ENCODE measurements at places on chromosomes 7 and 10. TPM values are rescaled to one million over a fixed set of nuclear protein-coding genes. Genes with fewer than 3 reads are reported as not detected.
A peak's percentile ranks its signal among the peaks of the same experiment; 100 is the strongest.

The YAE1 gene
- 73.8 TPM for total RNA-seq

The H2BK1 gene
- not detected for total RNA-seq

DNA sequence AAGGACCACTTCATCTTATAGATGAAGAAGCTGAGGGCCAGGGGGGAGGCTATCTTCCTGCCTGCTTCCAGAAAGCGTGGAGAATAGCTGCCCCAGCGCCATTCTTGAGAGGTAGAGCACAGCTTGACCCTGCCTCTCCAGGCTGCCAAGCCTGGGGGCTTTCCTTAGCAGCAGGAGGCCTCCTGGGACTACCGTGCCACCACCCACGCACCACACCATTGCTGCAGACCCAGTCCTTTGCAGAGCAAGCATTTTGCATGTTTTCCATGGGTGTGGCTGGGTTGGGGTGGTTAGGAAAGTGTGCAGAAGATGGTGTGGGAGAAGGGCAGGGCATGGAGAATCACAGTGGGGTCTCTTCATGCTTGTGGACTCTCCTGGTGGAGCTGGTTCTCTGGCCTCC, 64.9 kb downstream of the TBXAS1 start:
- DNase-seq: no peak

DNA sequence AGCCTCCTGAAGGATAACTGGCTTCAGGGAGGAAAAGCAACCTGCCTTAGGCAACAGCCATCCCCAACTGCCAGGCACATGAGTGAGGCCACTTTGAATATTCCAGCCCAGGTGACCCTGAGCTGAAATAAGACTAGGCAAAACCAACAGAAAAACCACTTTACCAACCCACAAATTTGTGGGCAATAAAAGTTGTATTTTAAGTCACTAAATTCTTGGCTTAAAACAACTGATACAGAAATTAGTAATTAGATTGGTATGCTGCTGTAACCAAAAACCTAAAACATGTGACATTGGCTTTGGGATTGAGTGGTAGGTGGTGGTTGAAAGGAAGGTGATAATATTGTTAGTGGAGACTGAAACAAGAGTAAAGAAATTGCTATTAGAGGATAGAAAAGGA, 39.9 kb downstream of the ABCB4 start:
- peak; percentile 33 for DNase-seq

- DNase-seq: no peak
These were observed 21.9 kb upstream of the CREB3L2 start for GRCh38 chr7:138023618-138024342.

DNA sequence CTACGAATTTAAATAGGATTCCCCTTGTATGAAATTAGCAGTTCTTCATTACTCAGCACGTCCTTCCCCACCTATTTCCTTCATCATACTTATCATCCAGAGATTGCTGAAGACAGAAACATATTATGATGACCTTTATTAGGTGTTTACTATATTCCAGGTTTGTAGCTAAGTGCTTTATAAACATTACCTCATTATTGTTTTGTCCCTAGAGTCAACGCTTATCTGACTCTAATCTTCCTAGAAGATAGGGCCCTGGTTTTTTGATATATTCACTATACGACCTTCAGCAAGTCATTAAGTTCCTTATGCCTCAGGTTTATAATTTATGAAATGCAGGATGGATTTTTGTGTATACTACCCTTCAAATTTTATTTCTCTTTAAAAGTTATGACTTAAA, 36.8 kb upstream of the NRP1 start:
- DNase-seq: no peak
